Astrocyte of the cerebellum (primary cell): ENCODE measurements at places on chromosomes 1 and 21.
A peak's percentile ranks its signal among the peaks of the same experiment; 100 is the strongest.

DNA sequence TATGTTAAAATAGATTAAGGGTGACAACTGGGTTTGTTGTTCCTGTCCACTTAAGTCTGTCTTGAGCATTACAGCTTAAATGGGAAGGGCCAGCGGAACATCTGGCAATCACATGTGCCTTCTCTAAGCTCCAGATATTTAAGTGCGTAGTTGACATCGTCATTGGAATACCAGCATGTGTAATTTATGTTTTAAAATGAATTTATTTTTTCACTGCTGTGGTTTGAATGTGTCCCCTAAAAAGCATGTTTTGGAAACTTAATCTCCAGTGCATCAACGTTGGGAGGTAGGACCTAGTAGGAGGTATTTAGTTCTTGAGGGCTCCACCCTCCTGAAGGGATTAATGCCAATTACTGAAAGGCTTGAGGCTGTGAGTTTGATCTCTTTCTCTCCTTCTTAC, 13.4 kb downstream of the ZCCHC17 start:
- no peak for DNase-seq

DNA sequence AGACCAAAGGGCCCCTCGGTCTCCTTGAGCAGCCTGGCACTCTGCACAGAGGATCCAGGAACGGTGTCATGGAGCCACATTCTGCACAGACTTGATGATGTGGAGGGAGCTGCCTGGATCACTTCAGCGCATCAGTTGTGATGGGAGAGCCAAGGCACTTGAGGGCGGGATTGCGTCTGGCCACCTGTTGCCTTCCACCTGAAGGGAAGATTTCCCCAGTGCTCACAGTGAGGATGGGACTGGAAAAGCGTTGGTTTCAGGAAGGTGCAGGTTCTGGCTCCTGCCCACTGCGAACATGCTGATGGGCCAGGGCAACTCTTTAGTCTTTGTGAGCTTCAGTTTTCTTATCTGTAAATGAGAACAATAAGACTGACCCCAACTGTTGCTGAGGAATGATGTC, 2.6 kb downstream of the RER1 start:
- DNase-seq: no peak

GRCh38 chr21:43836616-43837015, 28.4 kb upstream of the AGPAT3 start:
- no peak for DNase-seq

DNA sequence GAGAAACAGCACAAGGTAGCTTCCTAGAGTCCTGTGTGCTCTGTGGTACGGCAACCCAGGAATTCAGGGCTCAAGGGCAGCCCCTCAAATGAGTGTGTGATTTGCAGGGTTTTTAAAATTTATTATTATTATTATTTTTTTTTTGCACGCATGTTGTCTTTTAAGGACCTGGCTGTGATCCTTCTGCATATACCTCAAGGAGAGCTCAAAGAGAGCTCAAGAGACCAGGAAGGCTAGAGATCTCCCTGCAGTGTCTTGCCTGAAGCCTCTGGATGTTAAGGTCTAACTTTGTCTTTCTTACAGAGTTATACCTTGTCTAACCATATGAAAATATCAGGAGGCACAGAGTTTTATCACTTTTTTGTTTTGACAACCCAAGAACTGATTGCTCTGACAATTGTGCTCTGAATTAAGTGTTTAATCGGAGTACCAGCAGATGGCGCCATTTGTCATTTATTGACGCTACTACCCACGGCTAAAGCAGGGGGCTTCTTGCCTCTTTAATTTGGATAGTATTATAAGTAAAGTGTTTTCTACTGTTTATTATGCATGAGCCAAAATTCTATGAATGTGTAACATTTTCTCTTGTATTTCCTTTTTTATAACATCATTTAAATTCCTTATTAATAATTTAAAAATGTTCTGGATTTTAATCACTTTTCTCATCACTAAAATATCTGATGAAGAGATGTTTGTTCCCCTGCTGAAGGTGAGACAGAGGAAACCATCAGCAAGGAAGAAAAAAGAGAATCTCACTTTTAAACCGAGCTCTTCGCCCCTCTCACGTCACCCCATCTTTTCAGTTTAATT, 35.8 kb upstream of the LMO4 start:
- peak; percentile 61 for DNase-seq

DNA sequence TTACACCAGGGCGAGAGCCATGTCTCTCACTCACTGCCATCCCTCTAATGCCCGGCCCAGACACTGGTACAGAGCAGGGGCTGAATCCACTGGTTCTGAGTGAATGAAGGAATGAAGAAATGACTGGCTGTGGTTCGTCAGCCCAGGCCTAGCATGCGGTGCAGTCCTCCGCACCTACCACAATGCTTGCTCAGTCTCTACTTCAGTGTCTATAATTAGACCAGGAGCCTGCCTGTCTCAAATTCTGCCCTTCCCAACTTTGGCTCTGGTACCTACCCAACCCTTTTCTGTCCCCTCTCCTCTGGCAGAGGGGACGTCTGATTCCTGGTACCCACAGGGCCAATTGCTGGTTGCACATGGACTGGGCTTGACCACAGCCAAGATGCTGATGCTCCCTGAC, 118.2 kb upstream of the GRIK3 start:
- DNase-seq: no peak

DNA sequence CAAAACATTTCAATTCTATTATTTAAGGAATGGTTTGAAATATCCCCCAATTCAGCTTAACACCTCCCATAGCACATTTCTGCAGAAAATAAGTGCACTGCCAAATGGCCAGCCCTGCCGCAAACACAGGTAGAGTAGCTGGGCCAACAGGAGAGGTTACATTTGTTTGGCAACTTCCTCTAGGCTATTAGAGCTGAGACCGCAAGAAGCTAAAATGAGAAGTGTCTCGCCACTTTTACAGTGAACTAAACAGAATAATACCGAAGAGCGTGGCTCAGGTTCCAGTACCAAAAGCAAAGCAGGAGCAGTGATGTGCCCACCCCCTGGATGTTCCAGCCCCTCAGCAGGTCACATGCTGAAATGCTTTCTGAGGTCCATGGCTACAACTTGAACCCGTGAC, 154.5 kb upstream of the PKN2 start:
- DNase-seq: no peak

GRCh38 chr21:17738176-17738953, 80.8 kb downstream of the C21orf91 start:
- DNase-seq: no peak

GRCh38 chr1:39238476-39238875, 34.0 kb downstream of the MACF1 start:
- DNase-seq: peak; percentile 68

GRCh38 chr1:91850708-91851107, 35.2 kb downstream of the TGFBR3 start:
- DNase-seq: no peak

DNA sequence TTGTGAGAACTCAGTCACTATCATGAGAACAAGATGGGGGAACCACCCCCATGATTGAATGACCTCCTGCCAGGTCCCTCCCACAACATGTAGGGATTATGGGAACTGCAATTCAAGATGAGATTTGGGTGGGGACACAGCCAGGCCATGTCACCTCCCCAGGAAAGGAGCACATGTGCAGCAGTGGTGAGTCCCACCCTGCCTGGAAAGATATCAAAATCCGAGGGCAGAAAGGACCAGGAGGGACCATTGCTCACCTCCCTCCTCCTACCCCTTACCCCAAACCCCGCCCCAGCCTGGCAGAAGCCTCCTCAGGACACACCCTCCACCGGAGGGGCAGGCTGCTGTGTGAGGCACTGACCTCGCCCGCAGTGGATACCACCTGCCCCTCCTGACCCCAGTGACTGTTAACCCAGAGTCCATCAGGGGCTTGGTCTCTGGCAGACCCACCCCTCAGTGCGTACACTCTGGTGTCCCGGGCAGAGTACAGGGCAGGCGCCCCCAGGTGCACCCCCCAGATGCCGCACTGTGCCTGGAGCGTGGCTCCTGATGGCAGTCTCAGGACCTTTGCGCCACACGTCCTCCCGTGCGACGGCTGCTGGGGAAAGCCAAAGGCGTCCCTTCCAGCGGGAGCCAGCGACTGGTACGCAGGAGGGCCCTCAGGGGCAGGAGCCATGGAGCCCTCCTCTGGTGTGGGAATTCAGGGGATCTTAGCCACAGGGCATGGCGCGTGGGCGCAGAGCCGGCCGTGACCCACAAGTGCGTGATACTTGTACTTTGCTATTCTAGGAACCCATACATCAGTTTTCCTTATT, 20.9 kb downstream of the PDXK start:
- no peak for DNase-seq

GRCh38 chr1:42932442-42932941, 26.2 kb downstream of the SLC2A1 start:
- no peak for DNase-seq

DNA sequence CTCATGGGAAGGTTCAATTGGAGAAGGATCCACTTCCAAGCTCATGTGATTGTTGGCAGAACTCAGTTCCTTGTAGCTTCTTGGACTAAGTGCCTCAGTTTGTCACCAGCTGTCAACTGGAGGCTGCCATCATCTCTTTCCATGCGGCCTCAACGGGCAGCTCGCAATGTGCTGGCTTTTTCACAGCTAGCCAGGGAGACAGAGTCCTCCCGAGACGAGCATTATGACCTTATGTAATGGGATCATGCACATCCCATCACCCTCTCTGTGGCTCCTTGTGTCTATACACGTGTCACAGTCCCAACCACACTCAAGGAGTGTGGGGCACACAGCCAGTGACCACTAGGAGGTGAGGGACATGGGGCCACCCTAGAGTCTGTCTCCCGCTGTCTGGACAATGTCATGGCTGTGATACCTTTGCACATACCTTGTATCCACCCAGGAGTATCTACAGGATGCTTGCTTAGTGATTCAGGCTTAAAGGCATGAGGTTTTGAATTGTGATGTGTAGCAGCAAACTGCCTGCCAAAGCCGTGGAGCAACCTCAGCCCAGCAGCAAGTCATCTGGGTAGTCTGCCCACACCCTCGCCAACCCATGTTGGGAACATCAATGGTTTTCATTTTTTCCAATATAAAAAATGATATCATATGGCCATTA, 3.9 kb upstream of the KRTAP10-6 start:
- DNase-seq: no peak

GRCh38 chr21:27407271-27407670, 440.4 kb upstream of the ADAMTS5 start:
- DNase-seq: no peak

GRCh38 chr1:32055416-32055815, 17.3 kb upstream of the TMEM39B start:
- DNase-seq: no peak

DNA sequence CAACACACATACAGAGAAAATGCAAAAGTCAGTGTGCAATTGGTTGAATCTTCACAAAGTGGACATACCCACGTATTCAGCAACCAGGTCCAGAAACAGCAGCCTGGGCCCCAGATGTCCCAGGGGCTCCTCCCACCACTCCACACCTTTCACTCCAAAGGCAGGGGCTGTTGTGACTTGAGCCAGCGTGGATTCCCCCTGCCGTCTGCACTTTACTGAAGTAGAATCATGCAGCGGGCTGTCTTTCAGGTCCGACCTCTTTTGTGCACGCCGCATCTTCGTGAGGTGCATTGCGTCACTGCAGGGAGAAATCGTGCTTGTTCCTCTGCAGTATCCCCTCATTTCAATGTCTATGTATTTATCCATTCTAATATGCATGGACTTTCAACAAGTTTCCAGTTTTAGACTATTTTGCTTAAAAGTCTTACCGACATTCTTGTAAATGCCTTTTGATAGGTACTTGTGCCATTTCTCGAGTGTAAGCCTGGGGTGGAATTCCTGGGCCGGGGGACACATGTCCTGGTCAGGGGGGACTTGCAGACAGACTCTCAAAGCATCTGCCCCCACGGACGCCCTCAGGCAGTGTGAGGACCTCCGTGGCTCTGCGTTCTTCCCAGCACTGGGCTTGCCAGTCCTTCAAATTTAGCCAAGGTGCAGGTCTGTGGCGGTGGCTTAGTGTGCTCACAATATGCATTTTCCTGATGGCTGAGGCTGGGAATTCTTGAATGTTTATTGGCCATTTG, 29.3 kb upstream of the ACTRT2 start:
- no peak for DNase-seq

DNA sequence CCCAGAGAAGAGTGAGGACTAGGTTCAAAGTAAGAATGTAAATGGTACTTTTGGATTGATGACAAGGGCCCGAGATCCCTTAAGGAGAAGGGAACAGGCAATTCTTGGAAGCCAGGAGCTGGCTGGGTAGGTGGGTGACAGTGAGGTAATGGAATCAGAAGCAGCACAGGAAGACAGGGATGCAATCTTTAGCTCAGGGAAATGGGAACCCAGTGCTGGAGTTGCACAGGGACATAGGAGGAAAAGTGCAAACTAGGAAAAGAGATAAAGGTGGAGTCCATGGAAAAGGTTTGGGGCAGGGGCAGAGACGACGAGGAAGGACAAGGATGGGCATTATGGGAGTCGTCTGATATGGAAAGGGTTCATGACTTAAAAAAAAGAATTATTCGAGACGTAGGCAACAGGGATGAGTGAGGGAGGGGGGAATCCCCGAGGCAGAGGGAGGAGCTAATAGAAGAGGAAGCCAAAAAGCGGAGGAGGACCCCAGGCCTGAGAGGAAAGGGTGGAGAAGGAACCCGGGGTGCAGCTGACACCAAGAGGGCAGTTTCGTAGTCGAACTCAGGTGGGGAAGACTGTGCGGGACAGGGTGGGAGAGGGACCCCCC, 495 bp downstream of the PI4KB start:
- no peak for DNase-seq

GRCh38 chr1:27136998-27137542, 17.9 kb downstream of the SLC9A1 start:
- no peak for DNase-seq

- no peak for DNase-seq
These were observed 8.7 kb upstream of the BARHL2 start for GRCh38 chr1:90725657-90726424.

GRCh38 chr1:227316456-227316855, 1.8 kb downstream of the CDC42BPA start:
- no peak for DNase-seq

- DNase-seq: no peak
These were observed 764.6 kb downstream of the LTN1 start for GRCh38 chr21:28227881-28228635.

DNA sequence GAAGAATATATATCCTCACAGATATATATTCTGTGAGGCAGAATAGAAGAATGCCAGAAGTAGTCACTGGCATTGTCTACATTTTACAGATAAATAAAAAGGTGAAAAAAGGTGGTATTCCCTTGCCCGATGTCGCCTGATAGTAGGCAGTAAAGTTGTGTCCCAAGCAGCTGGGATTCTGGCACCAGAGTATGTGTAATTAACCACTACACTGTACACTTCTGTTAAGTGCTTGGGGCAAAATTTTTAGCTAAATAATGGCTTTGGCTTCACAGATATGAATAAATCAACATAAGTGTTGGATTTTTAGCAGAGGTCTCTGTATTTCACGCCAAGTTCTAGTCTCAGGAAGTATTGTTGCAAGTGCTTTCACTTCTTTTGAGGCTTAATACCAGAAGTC, 13.3 kb upstream of the CASQ2 start:
- DNase-seq: no peak
